NCI-H1105 treated with DMSO at 0.1 percent for 48 hours (cell line): ENCODE measurements at places on chromosomes 4 and X.

GRCh38 chrX:17769701-17770269 is 32.5 kb downstream of the SCML1 start:
- DNase-seq = no peak

- DNase-seq = no peak
Observed at GRCh38 chr4:176729489-176729888, 63.2 kb downstream of the VEGFC start.

GRCh38 chr4:186882293-186882692 is 158.6 kb upstream of the FAT1 start:
- no peak for DNase-seq

DNA sequence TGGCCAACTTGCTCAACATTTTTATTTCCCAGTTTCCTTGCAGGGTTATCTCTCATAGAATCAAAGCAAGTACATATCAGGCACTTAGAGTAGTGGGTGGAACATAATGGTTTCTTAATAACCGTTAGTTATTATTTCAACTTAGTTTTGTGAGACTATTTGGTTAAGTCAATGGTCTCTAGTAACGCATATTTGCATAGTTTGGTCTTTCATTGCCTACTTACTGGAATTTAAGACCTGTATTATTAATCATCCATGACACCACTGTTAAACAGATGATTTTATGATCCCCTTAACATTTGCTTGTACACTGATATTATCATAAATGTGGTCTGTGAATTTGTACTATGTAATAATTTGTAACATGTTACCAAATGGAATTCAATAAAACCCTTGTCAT is 70.9 kb upstream of the SMIM31 start:
- DNase-seq = no peak

DNA sequence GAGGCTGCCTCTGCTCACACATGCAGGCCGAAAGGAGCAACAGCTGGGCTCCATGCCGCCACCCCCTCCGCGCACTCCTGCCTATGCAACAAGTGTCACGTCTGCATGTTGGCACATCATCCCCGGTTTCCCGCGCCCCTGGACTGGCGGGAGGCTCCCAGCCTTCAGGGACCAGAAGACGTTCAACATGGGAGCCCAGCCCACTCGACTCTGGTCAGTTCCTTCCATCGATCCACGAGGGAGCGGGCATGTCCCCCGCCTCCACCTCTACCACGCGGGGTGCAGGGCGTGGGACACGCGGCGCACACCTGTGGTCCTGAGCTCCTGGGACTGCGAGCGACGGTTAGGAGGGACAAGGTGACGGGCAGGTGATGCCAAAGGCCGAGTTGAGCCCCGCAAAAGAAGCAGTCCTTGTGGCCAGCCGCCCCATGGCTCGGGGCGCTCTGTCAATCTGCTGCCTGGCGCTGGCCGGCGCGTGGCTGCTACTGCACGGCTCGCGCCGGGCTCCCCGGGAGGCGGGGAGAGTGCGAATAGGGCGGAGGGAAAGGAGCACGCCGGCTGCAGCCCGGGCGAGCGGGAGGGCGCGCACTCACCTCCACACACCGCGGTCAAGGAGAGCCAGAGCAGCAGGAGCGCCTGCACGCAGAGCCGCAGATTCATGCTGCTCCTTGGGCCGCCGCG is 645 bp downstream of the APLN start:
- no peak for DNase-seq

DNA sequence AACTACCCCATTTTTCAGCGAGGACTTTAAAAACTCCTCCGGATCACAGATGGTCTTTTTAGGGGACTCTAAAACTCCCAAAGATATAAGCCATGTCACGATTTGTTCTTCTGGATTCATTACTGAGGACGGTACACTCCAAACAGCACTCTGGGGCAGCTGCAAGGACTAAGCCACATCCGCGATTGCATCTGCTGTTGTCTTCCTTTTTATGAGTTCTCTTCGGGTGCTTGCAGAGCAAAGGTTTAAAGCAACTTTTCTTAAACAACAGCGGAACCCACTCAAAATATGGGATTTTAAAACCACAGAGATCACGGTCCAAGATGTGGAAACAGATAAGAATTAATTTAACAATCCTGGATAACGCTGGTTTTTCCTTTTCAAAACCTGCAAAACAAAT is at the start of gene ARHGEF6:
ARHGEF6 (minus strand) TSS at position 170 of the 400 bp plus-strand sequence; CDS start at position 120, 50 bp downstream.
- no peak for DNase-seq

- DNase-seq = no peak
Observed at GRCh38 chr4:4249866-4250265, 1.8 kb upstream of the TMEM128 start.

DNA sequence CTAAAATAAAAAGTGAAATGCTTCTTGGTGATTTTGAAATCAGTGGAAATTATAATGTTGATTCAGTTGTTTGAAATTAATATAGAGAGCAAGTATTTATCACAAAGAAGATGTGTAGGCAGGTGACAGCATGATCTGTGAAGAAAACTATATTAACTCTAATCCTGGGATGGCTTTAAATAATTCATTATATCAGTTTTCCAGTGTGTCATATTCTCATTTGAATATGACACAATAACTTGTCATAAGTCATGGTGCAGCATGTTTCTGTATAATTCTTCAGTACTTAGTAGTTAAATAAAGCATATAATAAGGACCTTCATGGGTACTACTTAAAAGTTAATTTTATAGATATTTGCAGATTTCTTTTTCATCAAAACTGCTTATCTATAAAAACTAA is 573.6 kb downstream of the INPP4B start:
- no peak for DNase-seq

- DNase-seq = no peak
Observed at GRCh38 chr4:165209796-165210195, 2.4 kb downstream of the KLHL2 start.

DNA sequence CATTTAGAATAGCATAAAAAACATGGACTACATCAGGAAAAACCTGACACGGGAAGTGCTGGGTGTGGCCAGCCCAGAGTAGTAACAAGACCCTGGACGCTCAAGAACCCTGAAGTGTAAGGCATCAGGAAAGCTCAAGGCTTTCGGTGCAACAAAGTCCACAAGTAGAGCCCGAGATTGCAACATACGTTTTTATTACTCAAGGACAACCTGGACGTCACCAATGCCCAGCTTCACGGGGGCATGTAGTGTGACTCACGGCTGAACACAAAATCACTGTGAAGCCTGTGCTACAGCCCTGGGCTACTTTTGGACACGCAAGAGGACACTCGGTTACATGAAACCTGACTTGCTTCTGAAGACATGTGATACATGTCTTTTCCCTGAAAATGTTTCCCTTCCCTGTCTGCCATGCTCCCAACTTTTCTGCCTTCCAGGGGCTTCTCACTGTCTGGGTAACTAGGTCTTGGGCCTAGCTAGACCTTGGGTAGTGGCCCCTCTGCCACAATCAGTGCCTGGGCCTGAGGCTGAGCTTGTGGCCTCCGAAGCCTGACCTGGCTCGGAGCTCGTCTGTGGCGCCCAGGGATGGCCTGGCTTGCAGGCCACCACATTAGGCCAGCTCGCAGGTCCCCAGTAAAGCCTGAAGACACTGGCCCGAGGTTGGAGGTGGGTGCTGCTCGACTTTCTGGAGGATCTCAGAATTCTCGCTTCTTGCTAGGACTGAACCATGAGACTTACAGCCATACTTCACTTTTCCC is 9.2 kb downstream of the IRAK1 start:
- no peak for DNase-seq

DNA sequence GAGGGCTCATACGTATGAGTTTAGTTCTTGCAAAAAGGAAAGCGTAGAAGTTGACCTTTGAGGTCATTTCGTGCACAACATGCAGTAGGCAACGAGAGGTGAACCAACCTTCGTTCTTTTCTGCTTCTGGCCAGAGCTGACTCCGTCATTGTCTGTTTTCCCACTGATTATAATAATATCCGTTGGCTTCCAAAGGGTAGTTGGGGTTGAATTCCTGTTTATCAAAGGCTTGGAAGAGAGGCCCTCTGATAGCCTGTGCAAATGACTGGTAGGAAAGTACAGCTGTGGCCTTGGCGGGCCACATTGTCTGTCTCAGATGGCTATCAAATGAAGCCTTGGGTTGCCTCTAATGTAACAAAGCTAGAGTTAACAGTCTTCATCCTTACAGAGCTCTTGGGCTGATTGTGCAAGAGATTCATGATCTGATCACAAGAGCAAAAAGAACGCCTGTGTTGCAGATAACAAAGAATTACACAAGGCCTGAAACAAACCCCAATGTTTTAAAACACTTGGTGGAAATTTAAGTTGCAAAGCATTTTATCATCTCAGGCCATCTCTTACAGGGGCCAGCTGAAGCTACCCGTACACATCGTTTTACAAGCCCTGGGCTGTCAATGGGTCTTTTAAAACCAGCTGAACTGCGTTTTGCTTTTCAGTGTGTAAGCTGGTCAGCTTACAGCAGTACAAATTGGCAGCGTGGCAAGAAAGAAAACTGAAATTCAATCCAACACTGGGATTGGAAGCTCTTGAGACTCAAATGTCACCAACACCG is 46.1 kb upstream of the FAM9C start:
- DNase-seq = no peak

- DNase-seq = no peak
Observed at GRCh38 chr4:83362492-83363329, 28.1 kb upstream of the HPSE start.

GRCh38 chr4:137599734-137600133 is 67.4 kb upstream of the PCDH18 start:
- DNase-seq = no peak
